ENCODE measurements at places on chromosomes 4 and X.

DNA sequence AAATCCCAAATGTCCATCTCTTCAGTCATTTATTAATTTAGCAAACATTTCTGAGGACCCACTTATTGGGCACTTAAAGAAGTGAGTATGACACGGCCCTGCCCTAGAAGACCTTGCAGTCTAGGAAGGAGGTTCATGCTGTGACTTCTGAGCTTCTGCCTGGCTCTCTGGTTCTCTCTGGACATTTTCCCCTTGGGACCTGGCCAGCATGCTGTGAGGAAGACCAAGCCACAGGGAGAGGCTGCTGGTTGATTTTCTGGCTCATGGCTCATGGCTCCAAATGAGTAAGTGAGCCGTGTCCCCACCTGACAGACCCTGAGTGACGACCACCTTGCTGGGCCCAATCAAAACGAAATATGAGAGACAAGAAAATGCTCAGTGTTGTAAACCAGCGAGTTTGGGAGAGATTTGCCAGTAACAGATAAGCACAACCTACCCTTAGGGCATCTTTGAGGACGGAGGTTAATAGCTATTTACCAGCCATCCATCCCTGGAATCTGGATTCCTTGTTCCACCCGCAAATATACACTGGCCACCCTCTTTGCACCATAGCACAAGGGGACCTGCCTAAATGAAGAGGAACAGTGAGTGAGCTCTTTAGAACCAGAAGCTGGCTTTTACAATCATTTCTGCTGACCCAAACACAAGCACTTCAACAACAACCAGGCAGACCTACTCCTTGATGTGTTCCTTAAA, 876 bp downstream of the MPP1 start:
- peak overlapping the region; percentile 75 for H3K27ac ChIP-seq
- H3K36me3 ChIP-seq: no peaks in the 10 kb centered on the region
- H3K27me3 ChIP-seq: no peaks in the 10 kb centered on the region
- H3K4me3 ChIP-seq: peak overlapping the region; percentile 47
- H3K4me1 ChIP-seq: peaks cover 23% of the 10 kb centered on the region

- DNase-seq: no peak
- H3K4me3 ChIP-seq: no peak overlapping the region
- no peaks in the 10 kb centered on the region for H3K27me3 ChIP-seq
- H3K4me1 ChIP-seq: no peaks in the 10 kb centered on the region
- H3K27ac ChIP-seq: no peak overlapping the region
- no peaks in the 10 kb centered on the region for H3K36me3 ChIP-seq
These were observed 13.9 kb upstream of the PDLIM3 start for GRCh38 chr4:185549095-185549639.

DNA sequence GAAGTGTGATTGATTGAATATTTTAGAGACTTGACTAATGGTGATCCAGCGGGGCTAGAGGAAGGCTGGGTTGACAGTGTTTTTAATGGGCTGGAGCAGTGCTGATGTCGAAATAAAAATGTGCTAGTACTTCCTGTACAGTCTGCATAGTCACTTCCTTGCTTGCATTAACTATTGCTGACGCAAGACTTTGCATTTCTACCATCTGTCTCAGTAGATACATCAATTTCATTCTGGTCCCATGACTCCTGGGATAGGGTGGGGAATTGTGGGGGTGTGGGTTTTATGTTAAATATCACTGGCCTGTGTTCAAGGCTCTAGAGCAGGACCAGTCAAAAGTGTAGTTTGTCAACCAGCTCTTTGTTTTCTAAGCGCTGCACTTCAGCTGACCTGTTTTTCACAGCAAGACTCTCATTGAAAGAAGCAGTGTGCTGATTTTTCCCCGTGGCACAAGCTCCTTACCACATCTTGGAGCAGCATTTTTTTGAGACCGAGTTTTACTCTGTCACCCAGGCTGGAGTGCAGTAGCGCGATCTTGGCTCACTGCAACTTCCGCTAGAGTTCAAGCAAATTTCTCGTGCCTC, 35.2 kb upstream of the PHEX start:
- H3K4me3 ChIP-seq: no peak overlapping the region
- no peaks in the 10 kb centered on the region for H3K36me3 ChIP-seq
- H3K4me1 ChIP-seq: no peaks in the 10 kb centered on the region
- H3K27me3 ChIP-seq: no peaks in the 10 kb centered on the region

DNA sequence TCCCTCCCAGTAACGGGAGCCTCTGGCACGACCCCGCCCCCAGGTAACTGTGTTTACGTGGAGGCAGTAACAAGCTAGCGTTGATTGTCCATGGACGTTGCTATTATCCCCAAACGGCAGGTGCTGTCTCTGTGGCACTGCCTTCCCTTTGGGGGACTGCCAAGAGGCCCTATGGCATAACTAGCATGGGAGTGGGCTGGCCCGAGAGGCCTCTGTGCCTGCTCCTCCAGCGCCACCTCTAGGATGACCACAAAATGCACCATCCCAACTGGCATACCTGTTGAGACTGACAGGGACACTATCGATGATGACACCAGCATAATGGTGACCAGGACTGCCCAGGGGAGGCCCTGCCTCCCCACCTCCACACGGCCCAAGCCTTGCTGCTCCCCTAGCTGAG, 1.5 kb downstream of the SRPK3 start:
- H3K27ac ChIP-seq: no peak overlapping the region
- H3K36me3 ChIP-seq: no peaks in the 10 kb centered on the region
- H3K4me3 ChIP-seq: no peak overlapping the region
- no peaks in the 10 kb centered on the region for H3K4me1 ChIP-seq

DNA sequence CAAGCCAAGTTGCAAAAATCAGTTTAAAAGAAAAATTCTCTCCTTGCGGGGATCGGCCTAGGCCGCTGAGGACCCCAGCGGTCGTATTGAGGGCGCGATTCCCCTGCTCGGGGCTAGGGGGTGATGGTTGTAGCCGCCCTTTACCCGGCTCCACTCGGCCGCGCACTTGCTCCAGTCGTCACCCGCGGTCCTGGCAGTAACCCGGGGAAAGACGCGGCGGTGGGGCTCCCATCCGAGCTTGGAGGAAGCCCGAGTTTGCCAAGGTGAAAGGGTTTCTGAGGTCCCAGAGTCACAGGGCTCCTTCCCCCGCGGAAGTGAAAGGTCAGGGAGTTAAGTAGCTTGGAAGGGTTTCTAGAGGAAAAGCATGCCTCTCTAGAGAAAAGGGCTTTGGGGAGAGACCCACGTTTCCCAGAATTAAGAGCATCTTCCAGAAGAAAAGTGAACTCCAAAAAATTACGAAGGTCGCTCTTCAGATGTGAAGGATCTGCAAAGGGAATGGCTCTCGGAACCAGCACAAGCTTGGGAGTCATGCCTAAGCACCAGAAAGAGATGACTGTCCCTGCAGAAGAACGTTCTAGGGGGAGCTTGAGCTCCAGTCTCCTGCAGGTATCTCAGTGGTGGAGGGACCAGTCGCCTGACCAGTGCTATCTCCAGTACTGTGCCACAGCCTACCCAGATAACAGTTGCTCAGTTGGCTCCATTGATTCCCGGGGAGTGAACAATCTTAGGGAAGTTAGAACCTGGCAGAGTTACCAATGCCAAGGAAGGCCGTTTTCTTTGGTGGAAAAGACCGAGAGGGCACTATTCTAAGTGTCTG, 875 bp downstream of the LAP3 start:
- H3K4me3 ChIP-seq: peak overlapping the region; percentile 87
- H3K27ac ChIP-seq: peak overlapping the region; percentile 95
- H3K4me1 ChIP-seq: peaks cover 23% of the 10 kb centered on the region
- H3K27me3 ChIP-seq: no peaks in the 10 kb centered on the region
- DNase-seq: no peak

GRCh38 chrX:47232803-47233332, at the start of gene USP11:
TSS of gene USP11 (plus strand) at chrX:47233009. CDS start at chrX:47233044, 35 bp downstream.
- peak; percentile 85 for DNase-seq
- peaks cover 25% of the 10 kb centered on the region for H3K4me1 ChIP-seq
- H3K36me3 ChIP-seq: no peaks in the 10 kb centered on the region

- no peaks in the 10 kb centered on the region for H3K27me3 ChIP-seq
- H3K4me3 ChIP-seq: no peak overlapping the region
- no peak overlapping the region for H3K27ac ChIP-seq
- DNase-seq: no peak
These were observed 407.9 kb downstream of the PCDH18 start for GRCh38 chr4:137124278-137124932.

DNA sequence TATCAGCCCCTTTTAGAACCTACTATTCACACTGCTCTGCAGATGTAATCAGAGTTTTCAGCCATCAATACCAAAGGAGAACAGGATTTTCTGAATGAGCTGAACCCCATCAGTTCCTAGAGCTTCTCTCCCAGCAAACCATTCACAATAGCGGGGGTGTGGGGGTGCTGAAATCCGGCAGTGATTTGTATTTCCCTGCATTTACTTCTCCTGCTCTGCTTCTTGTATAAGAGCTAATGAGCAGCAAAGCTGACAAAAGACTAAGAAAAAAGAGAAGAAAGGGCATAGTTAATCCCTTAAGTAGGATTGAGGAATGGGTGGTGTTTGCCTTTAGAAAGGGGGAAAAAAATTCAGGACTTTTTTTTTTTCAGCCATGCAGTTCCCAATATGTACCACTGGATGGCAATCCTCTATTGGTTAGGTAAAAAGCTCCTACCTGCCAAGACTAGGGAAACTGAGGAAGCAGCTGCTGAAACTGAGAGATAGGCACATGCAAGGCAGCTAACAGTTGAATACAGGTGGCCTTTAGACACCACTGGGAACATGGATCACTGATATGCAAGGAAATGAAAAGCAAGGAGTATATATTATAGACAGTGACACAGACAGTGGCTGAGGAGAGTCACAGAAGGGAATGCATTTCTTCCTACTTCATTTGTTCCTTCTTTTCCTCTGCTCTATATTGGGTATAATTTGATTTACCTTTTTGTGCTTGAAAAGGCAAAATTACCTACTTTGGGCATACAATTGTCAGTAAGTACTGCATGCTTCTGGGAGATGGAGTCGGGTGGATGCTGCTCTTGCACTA, 217.9 kb downstream of the HS6ST2 start:
- no peaks in the 10 kb centered on the region for H3K27me3 ChIP-seq
- no peak for DNase-seq
- H3K27ac ChIP-seq: no peak overlapping the region
- no peaks in the 10 kb centered on the region for H3K36me3 ChIP-seq
- no peak overlapping the region for H3K4me3 ChIP-seq

DNA sequence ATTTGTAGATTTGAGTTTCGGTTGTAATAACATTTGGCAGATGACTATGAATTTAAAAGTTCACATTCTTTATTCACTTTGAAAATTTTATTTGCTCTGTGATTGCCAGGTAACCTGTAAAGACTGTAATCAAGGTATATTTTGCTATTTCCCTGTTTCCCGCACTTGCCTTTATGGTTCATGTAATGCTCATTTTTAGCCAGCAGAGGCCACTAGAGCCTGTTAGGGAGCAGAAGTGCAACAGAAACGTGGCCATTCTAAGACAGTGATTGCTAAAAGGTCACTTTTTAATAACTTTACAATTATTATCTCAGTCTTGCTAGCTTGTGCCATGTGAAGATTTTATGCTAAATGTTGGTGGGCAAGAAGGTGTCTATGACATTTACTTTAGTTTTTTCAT, 12.4 kb downstream of the YIPF6 start:
- H3K36me3 ChIP-seq: no peaks in the 10 kb centered on the region
- H3K4me1 ChIP-seq: no peaks in the 10 kb centered on the region
- DNase-seq: peak; percentile 1
- H3K27me3 ChIP-seq: no peaks in the 10 kb centered on the region

GRCh38 chr4:100576570-100576969, 58.7 kb upstream of the EMCN start:
- no peaks in the 10 kb centered on the region for H3K27me3 ChIP-seq
- no peak overlapping the region for H3K27ac ChIP-seq
